ENCODE measurements at places on chromosomes 11 and 22.

GRCh38 chr22:49297871-49298721, 529.6 kb downstream of the BRD1 start:
- DNase-seq, result no peak

DNA sequence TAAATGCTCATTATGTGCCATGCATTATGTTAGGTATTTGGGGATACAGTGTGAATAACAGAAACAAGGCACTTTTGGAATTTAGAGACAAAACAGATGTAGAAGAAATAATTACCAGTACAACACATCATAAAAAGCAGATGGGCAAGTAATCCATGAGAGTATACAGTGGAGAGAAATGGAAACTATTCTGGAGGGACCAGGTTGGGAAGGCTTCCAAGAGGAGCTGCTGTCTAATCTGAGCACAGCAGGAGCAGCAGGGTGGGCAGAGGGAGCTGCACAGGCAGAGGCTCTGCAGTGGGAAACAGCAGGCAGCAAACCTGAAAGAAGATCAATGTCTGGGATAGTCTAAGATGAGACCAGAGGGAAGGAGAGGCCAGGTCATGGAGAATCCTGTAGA, 268.7 kb upstream of the CCDC90B start:
- DNase-seq, result no peak

- peak; percentile 78 for DNase-seq
These were observed 46.8 kb downstream of the BTG4 start for GRCh38 chr11:111465400-111465799.

DNA sequence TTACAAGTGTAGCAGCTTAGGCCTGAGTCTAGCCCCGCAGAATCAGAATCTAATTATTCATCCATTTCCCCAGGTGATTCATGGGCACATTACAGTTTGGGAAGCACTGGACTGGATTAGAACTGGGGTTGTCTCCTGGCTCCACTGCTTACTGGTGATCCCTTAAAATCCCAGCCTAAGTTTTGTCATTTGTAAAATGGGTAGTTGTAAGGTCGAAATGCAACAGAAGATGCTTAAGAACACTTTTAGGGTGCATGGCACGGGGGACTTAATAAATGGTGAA, 1.3 kb downstream of the STX3 start:
- peak; percentile 74 for DNase-seq

DNA sequence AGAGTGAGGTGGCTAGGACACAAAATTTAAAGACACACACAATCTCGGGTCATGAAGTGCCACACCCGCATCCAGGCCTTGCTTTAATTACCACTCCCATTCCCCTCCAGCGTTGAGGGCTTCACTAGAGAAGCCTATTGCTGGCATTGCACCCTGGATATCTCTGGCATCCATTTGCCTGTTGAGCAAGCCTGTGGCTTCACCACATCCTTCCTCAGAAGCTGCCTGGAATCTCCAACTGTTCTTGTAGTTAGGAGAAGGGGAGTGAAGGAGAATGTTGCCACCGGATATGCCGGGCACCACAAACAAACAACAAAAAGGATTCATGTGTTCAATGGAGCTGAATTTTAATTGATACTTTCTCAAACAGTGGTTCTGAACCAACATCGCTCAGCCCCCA, 34.4 kb upstream of the RCN1 start:
- DNase-seq, result no peak

DNA sequence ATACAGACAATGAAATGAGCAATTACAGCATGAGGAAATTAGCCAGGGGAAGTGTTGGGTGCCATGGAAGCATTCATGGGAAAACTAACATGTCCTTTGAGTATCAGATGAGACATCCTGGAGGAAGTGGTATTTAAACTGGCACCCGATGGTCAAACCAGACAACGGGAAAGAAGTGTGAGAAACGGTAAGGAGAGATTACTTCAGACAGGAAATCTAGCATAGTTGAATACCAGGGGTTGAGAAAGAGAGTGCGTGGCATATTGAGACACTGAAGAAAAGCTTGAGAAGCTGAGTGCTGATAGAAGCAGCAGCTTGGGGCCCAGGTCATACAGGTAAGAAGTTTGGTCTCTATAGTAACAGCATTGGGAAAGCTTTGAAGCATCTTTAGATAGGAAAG, 175.3 kb downstream of the C11orf87 start:
- no peak for DNase-seq

DNA sequence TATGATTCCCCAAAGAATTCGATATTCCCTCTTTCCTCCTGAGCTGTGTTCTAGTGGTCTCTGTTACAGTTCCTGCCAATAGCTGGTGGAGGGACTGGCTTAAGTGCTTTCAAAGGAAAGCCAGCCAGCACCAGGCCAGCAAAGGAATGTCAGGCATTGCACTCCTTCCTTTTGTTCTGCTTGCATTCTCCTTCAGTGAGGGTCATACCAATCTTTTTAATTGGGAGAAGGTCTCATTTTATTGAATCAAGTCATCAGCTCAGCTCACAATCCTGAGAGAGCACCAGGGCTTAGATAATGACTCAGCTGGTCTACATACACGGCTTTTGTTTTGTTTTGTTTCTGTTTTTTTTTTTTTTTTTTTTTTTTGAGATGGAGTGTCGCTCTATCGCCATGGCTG, 222.9 kb downstream of the NAV2 start:
- peak; percentile 17 for DNase-seq

DNA sequence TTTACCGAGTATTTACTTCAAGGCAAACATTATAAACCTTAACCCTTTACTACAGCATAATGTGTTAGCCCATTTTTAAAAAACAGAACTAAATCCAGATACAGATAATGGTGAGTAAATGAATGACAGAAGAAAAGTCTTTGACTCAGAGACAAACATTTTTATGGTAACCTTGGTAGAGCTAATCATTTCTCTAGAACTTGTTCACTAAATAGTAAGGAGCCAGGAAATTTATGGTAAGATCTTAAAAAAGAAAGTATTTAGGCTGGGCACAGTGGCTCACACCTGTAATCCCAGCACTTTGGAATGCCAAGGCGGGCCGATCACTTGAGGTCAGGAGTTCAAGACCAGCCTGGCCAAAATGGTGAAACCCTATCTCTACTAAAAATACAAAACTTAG, 11.5 kb upstream of the FUT4 start:
- DNase-seq, result no peak

DNA sequence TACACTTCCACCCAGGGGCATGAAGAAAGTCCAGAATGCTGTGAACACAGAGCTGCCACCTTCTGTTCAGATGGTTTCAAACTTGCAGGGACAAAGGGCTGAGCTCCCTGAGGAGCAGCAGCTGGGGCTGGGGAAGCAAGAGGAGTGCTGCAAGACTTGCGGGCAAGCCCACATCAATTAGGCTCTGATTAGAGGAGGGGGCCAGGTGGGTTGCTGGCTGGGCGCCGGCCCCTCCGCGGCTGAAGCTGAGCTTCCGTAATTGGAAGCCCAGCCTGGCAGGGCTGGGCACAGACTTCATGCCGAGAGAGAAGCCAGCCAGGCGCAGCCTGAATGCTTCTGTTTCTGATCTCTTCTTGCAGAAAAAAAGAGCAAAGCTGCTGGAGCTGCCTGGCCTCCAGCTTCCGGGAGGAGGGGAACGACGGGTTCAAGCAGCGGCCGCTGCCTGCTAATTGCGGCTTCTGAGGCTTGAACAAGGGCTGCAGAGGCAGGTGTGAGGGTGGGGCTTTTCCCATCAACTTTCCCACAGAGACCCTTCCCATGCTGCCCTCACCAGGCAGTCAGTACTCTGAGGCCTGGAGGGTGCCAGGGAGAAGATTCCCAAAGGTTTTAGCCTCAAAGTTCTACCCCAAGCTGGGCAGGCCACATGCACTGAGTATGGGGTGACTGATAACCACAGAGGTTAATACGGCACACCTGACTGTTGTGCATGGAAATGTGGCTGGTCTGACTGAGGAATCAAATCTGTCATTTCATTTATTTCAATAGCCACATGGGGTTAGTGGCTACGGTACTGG, 91.1 kb upstream of the LMO1 start:
- peak; percentile 21 for DNase-seq

DNA sequence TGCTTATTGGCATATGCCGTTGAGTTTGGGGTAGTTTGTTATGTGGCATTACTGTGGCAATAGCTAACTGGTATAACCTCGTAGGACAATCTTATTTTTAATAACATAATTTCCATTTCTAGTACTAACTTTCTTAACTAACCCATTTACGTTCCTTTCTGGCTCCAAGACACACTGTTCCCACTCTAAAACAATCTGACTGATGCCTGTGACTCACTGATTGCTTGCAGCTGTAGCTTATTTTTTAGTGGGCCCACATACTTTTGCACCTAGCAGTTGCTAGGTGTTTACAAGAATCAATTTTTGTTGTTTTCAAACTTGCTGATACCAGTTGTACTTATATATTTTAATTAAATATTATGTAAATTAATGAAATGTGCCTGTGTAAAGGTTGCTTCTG, 52.2 kb downstream of the FAT3 start:
- DNase-seq, result no peak

DNA sequence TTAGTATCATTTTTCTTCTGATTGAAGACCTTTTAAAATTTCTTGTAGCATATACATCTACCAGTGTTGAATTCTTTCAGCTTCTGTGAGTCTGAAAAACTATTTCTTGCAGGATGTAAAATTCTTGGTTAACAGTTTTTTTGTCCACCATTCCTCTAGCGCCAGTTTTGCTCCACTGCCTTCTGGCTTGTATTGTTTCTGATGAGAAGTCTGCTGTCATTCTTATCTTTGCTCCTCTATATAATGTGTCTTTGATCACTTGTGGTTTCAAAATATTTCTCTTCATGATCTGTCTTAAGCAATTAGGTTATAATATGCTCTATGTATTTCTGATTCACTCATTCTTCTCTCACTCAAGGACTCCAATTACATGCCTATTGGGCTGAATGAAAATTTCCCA, 152.3 kb downstream of the INSC start:
- DNase-seq, result no peak

- DNase-seq, result peak; percentile 79
These were observed at the start of gene SVIP for GRCh38 chr11:22829231-22830081. Gene SVIP (minus strand): TSS chr11:22829801. CDS start chr11:22829748, 53 bp downstream.
